Kidney epithelial cell (primary cell): ENCODE measurements at places on chromosomes 13 and 19.
A peak's percentile ranks its signal among the peaks of the same experiment; 100 is the strongest.

GRCh38 chr13:99966064-99966805, 5.3 kb downstream of the ZIC5 start:
- no peak for DNase-seq

DNA sequence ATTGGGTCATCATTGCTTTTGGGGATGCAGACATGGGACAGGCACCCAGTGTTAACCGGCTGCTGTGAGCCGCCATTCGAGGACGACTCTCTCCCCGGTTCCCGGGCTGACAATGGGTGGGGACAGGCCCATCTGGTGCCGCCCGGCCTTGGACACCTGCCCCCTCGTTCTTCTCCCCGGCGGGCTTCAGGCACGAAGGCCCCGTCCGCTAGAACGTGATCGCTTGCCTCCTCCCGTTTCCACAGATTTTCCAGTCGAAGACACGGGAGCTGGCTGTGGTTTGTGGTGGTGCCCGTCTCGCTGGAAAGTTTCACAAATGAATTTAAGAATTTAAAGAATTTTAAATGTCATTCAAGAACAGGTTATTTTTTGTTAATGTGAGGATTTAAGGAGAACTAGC, 2.0 kb downstream of the PALM start:
- no peak for DNase-seq

GRCh38 chr19:6378486-6378885, 2.8 kb upstream of the PSPN start:
- no peak for DNase-seq

GRCh38 chr13:73251626-73252265, 192.9 kb downstream of the KLF5 start:
- no peak for DNase-seq

DNA sequence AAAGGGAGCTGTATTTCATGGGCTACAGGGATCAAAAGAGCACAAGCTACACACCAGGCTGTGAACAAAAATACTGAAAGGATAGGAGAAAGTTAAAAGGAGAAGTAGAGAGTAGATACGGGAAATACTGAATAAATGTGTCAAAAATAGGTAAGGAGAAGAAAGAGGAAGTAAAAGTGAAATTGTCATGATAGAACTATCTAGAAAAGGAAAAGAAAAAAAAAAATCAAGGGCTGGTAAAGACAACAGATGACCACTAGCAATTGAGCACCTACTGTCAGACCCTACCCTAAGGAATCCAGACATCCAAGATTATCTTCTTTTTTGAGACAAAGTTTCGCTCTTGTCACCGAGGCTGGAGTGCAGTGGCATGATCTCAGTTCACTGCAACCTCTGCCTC, 4.8 kb downstream of the RUBCNL start:
- DNase-seq, result no peak

DNA sequence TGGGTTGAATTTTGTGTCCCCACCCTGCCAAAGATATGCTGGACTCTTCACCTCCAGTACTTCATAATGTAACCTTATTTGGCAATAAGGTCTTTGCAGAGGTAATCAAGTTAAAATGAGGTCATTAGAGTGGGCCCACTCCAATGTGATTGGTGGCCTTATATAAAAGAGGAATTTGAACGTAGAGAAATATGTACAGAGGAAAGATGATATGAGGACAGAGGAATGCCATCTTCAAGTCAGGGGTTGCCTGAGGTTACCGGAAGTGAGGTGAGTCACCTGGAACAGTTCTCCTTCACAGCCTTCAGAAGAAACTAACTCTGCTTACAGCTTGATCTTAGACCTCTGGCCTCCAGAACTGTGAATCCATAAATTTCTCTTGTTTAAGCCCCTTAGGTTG, 69.9 kb downstream of the GPC5 start:
- DNase-seq, result no peak

- no peak for DNase-seq
Observed at GRCh38 chr13:29855009-29855408, 4.6 kb upstream of the UBL3 start.

DNA sequence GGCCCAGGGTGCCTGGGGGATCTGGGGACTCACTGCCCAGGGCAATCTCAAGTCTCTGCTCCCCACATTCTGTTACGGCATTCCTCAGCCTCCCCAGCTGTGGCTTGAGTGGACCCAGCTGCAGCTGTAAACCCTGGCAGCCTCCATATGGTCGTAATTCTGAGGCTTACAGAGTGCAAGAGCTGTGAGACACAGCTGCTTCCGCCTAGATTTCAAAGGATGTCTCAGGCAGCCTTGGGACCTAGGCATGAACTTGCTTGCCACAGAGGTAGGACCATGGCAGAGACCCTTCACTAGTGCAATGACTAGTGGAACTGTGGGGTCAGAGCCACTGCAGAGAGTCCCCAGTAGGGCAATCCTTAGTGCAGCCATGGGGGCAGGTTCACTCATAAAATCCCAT, 297.5 kb downstream of the ENOX1 start:
- no peak for DNase-seq

GRCh38 chr19:55297267-55297666, 13.5 kb downstream of the BRSK1 start:
- DNase-seq, result no peak

GRCh38 chr19:36246006-36246481, 31.1 kb downstream of the ZNF146 start:
- no peak for DNase-seq

GRCh38 chr19:18601875-18602274, 4.7 kb downstream of the CRLF1 start:
- DNase-seq, result no peak

DNA sequence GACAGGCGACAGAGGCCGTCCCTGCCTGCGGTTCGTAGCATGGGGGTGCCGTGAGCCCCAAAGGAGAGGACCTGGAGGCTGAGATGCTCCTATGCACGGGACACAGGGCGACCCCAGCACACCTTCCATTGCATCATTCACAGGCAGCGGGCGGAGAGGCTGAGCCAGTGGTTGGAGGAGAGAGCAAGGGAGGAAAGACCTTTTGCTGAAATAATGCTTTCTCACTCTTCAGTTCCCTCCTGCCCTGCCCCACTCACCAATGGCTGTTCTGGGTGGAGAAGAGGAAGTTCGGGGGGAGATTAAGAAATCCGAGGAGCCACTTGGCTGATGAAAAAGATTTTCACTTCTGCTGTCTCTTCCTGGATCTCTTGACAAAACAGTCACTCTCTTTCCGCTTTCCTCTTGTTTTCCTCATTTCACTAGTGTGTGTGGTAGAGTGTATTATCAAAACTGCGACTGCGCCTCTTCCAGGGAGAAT, at the start of gene NLRP12:
NLRP12 (minus strand) TSS at position 181 of the 478 bp plus-strand sequence; CDS start at position 41, 140 bp downstream.
- no peak for DNase-seq

DNA sequence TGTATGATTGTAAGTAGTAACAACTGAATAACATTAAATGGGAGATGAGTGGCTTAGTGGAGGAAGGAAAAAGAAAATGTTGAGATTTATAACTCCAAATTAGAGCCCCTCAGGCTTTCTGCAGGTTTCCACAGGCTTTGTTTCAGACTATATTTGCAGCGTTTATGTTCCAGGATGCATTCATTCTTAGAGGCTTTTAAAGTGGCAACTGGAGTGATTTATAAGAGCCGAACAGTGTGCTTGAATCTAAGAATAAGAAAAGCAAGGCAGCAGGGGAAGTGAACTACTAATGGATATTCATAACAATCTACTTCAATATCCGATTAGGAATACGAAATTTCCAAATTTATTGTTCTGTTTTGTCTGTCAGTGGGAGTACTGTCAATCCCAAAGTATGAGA, 91.0 kb downstream of the UFM1 start:
- DNase-seq, result no peak

DNA sequence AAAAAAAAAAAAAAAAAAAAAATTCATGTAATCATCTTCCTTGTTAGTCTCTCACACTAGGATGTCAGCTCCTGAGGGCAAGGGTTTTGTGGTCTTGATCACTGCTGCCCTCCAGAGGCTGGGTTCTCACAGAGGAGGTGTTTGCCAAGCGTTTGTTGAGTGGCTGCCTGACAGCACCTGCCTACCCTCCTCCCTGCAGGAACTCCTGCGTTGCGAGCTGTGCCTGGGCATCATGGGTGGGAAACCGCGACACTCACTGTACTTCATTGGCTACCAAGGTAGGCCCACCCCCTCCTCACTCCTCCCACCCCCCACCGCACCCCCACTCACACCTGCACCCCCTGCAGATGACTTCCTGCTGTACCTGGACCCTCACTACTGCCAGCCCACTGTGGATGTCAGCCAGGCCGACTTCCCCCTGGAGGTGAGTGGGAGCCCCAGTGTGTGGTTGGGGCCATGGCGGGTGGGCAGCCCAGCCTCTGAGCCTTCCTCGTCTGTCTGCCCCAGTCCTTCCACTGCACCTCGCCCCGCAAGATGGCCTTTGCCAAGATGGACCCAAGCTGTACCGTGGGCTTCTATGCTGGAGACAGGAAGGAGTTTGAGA, 8.1 kb downstream of the ATG4D start:
- no peak for DNase-seq

DNA sequence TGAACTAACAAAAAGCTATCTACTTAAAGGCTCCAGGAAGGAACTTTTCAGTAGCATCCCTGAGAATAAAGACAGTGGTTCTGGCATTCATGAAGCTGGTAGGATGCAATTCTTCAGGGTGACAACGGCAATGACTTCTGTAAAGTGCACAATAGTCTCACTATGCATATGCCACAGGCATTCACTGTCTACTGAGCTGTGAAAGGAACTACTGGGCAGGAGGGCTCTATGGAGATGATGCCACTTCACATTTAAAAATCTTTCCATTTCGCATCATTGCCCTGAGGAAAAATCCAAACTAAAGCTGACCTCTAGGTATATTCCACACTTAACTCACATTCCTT, 2020.6 kb upstream of the PCDH20 start:
- peak; percentile 16 for DNase-seq

DNA sequence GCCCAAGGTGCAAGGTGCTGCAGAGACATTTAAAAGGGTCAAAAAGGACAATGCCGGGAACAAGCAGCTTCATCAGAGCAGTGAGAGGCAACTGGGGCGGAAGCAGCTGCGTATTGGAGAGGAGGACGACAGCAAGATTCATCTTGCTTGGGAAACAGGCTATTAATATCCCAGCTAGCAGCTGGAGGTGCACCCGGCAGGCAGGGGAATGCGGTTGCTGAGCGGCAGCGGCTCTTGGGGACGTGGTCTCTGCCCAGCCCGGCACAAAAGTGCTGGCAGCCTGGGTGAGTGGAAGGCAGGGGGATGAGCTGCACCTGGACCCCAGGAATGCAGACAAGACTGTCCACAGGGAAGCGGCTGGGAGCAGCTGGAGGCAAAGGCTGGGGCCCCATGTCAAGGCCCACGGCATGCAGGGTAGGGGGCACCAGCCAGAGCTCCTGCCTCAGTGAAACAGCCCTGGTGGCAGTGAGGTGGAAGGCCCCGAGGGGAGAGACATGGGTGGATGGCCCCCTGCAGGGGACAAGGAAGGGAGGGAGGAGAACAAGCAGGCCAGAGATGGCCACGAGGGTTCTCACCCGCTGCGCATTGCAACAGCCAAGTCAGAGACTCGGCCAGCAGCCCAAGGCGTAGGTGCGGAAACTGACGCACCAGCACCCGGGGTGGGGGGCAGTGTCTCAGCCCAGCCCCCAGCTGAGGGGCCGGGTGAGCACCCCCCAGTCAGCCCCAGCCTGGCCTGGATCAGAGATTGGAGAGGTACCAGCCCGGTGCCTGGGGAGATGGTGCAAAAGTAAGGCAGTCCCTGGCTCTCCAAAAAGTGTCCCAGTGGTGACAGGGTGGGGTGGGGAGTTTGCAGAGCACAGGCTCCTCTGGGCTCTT, 34.4 kb downstream of the PEPD start:
- DNase-seq, result no peak

- DNase-seq, result no peak
Observed at GRCh38 chr19:51702103-51702824, 9.1 kb downstream of the SPACA6 start.

DNA sequence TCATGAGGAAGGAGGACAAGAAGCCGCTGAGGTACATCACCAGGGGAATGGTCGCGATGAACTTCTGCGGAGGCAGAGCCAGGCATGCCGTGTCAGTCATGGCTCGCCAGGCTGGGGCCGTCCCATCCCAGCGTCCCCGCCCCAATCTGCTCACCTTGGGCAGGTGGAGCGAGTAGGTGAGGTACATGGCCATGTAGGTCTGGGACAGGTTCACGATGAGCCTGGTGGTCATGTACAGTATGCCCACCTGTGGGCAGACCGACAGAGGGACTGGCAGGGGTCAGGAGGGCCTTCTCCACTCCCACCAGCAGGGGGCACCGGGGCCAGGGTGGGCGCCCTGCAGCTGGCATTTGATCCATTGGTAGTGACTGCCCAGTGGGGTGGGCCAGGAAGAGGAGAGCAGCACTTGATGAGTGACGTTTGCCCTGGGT, 8.3 kb downstream of the TEKTIP1 start:
- DNase-seq, result no peak

GRCh38 chr13:93789058-93789457, 562.5 kb downstream of the GPC6 start:
- no peak for DNase-seq

- DNase-seq, result no peak
Observed at GRCh38 chr19:33832633-33833032, 36.0 kb downstream of the KCTD15 start.

DNA sequence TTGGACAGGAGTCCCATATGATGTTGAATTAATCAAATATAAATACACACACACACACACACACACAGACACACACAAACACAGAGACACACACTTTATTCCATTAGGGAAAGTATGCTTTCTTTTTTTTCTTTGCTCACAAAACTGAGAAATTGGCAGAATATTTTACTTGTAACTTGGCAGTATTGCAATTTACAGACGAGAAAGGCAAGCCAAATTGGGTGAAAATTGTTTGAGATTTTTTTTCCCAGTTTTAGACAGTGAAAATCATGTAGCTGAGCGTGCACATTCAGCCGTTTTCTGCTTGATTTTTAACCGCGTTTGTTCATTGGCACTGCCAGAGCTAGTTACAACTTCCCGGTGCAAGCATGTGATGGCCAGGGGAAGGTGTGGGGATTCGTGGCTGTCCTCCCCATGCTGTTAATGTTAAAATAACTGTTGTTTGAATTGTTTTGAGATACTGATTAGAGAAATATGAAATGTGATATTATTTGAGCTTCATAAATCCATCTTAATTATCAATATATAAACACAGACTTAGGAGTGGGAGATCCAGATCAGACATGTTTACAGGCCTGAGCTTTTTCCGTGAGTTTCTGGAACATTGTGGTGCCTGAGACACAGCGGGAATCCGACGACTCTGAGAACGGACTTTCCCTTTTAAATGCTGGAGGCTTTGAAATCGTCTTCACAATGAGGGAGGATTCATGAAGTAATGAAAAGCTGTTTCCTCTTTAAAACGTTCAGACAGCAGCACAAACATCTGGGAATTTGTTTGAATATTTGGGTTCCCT, 125.5 kb downstream of the KCNRG start:
- DNase-seq, result no peak

DNA sequence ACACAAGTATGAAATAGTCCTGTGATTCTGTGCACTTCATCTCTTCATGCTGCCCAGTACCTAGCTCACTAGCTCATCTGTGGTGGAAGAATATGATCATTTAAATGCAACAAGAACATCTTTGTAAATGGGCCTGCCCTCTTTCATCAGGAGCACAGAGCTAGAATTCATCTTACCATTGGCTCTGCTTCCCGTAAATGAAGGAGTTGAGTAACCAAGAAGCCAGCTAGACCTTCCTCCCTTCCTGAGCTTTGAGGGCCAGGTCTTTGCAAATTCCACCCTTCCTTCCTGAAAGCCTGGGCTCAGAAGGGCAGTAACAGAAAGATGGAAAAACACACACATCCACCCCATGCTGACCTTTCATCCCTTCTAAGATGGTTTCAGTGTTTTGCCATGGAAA, 82.0 kb downstream of the FRY start:
- no peak for DNase-seq
